ENCODE measurements at places on chromosomes 2 and 18. TPM values are rescaled to one million over a fixed set of nuclear protein-coding genes. Genes with fewer than 3 reads are reported as not detected.

ALPP gene
- not detected for total RNA-seq

LCT gene
- 0.16 TPM for total RNA-seq

ASPRV1 gene
- total RNA-seq: 0.32 TPM

ABCB6 gene
- 18.2 TPM for total RNA-seq

C2orf80 gene
- not detected for total RNA-seq

CTLA4 gene
- total RNA-seq: 121 TPM

GALNT13 gene
- not detected for total RNA-seq

STK16 gene
- total RNA-seq: 35.4 TPM
